ENCODE measurements at places on chromosomes 3 and 15.

GRCh38 chr3:70393881-70394612 lies 81.6 kb upstream of the MDFIC2 start:
- no peak for DNase-seq

- no peak for DNase-seq
Measured at GRCh38 chr15:61641645-61642044, 412.5 kb upstream of the RORA start.

- DNase-seq: no peak
Measured at GRCh38 chr15:89777782-89778380, 1.7 kb downstream of the MESP2 start.

DNA sequence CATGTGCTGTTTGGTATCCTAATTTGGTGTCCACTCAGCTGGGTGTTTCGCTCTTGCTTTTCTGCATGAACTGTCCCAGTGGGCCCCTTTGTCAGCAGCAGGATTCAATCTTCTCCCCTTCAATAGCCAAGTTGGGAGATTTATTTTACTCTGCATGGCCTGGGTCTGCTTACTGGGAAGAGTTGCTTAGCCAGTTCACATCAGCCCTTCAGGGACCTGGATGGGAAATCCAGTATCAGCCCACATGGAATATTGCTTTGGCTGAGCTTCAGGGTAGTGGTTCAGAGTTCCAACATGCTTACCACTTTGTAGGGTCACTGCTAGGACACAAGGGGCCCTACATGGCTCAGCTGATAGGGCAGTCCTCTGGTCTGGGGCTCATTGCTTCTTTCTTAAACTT lies 93.0 kb upstream of the BOC start:
- no peak for DNase-seq

- DNase-seq: peak; percentile 11
Measured at GRCh38 chr3:79586232-79586631, 181.6 kb downstream of the ROBO1 start.

DNA sequence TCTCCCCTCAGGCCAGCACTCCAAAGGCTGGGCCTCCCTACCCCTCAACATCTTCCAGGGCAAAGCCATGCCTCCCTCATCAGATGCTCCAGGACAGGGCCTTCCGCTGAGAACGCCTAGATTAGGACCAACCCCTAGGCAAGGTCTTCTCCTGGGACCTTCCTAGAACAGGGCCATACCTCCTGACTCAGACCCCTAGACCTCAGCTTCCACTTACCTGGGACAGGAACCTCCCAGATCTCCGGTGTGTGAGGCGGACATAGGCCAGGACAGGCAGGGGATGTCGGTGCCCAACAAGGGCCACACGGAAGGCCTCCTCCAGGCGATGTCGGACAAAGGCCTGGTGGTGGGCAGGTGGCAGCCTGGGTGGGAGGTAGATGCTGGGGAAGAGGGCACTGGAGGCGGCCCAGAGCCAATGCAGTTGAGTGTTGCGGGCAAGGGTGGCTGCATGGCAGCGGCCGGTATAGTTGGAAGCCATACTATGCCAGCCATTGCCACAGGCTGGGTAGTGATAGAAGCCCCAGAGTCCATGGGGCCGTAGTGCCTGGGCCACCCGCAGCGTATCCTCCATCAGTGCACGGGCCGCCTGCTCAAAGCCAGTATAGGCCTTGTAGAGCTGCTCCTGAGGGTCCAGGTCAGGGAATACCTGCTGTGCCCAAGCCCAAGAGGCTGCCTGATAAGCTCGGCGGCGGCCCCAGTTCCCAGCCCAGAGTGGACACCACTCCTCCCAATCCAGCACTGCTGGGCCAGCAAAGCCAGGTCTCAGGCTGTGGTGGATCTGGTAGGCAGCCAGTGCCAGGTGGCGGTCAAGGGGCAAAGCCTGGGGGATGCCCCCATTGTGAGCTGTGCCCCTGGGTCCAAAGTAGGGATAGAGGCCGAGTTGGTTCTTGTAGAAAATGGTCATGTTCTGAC lies 2.5 kb upstream of the IFRD2 start:
- no peak for DNase-seq

GRCh38 chr3:64674591-64675076 lies 13.2 kb downstream of the ADAMTS9 start:
- DNase-seq: no peak
